ENCODE measurements at places on chromosomes 13 and 19. TPM values are rescaled to one million over a fixed set of nuclear protein-coding genes. Genes with fewer than 3 reads are reported as not detected.

DNA sequence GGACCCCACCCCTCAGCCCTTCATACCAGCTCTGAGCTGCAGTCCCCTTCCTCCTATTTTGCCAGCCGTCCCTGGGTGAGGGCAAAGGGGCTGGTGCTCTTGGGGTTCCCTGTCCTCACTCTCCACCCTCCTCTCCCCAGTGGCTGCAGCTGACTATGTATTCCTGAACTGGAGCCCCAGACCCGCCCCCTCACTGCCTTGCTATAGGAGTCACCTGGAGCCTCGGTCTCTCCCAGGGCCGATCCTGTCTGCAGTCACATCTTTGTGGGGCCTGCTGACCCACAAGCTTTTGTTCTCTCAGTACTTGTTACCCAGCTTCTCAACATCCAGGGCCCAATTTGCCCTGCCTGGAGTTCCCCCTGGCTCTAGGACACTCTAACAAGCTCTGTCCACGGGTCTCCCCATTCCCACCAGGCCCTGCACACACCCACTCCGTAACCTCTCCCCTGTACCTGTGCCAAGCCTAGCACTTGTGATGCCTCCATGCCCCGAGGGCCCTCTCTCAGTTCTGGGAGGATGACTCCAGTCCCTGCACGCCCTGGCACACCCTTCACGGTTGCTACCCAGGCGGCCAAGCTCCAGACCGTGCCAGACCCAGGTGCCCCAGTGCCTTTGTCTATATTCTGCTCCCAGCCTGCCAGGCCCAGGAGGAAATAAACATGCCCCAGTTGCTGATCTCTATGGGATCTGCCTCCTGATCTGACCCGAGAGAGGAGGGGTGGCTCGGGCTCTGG lies 2.4 kb downstream of the COX7A1 start:
- DNase-seq: no peak

DNA sequence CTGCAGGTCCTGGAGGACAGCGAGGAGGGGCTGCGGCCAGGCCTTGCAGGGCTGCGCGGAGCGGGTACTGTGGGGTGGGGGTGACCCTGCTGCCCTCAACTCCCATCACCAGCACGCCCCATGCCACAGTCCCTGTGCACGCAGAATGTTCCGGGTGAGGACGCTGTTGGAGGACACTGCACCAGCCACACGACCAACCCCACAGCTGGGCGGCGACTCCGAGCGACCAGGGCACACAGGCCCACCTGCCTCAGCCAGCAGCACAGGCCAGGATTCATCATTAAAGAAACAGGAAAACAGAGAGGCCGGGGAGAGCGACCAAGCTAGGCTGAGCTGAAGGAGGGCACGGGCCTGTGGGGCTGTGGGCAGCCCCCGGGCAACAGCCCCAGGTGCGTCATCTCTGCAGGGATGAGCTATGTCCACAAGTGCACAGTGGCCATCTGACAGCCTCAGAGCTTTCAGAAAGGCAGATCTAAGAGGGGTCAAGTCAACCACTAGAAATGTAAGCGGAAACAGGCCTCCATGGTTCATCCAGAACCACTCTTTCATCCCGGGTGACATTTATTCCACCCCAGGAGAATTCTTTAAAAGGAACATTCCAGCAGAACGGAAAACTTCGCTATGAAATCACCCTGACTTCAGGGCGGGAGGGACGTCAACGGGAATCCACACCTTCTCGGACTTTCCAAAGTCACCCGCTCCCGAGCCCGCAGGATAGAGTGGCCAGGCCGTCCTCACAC lies 1.5 kb downstream of the GAS6 start:
- no peak for DNase-seq

- DNase-seq: no peak
Measured at GRCh38 chr13:26961890-26962615, 201.5 kb upstream of the GPR12 start.

TMPRSS9 gene
- total RNA-seq: not detected

DNA sequence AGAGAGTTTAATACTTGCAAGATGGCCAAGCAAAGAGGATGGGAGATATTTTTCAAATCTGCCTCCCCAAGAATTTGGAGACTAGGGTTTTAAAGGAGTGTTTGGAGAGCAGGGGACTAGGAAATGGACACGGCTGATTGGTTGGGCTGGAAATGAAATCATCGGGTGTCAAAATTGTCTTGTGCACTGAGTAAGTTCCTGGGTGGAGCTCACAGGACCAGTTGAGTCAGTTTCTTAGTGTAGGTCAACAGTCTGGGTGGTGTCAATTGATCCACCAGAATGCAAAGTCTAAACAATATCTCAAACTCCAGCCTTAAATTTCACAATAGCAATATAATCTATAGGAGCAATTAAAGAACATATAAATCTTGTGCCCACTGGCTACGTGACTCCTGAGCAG lies 23.0 kb upstream of the CEACAM4 start:
- DNase-seq: no peak

- no peak for DNase-seq
Measured at GRCh38 chr13:97307118-97307881, 85.2 kb downstream of the MBNL2 start.

- DNase-seq: peak; percentile 30
Measured at GRCh38 chr19:28553005-28553404, 659.9 kb downstream of the UQCRFS1 start.

Measured in activated CD4-positive, alpha-beta T cell treated with anti-CD3 and anti-CD28 coated beads for 36 hours (primary cell).